T-helper 22 cell (primary cell): ENCODE measurements at places on chromosomes 12 and 14.

DNA sequence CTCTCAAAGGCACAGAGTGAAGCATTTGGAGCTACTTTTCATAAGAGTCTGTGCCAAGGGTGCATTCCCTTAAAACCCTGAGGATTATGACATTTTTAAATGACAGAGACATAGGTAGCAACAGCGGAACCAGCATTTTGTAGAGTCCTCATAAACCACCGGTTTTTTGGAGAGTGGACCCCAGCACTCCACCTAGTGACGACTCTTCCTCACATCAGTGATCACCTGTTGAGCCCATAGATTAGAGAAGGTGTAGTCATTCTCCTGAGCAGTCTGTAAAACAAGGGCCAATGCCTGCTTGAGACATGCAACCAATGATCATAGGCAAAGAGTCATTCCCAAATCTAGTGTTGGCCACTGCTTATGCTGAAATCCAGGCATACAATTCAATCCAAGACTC lies 399.1 kb downstream of the GXYLT1 start:
- no peak for DNase-seq

DNA sequence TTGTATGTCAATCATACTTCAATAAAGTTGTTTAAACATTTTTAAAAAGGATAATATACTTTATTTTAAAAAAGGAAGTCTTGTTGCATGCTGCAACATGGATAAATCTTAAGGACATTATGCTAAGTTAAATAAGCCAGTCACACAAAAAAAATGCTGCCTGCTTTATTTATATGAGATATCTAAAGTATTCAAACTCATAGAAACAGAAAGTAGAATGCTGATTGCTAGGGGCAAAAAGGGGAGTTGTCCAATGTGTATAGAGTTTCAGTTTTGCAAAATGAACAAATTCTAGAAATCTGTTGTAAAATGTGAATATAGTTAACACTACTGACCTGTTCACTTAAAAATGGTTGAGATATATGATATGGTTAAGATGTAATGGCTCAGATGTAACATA lies 8.7 kb downstream of the KLRC4 start:
- DNase-seq: no peak

- no peak for DNase-seq
Measured at GRCh38 chr12:91327131-91327530, 144.5 kb upstream of the DCN start.

DNA sequence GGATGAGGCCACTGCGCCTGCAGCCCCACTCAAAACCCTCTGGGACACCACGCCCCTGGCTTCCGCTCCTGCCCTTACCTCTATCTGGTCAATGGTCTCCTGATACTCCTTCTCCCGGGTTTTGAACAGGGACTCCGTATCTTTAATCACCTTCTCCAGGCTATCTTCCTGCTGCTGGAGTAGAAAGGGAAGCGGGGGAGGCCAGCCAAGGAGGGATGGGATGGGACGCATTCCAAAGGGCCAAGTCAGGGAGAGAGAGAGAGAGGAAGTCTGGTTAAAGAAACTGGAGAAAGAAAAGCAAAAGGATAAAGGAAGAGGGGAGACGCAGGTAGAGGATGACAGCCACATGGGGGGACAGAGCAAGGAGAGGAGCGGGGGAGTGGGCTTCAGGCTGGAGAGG lies 7.9 kb downstream of the IFFO1 start:
- DNase-seq: no peak

GRCh38 chr14:52640137-52640536 lies 55.2 kb downstream of the ERO1A start:
- no peak for DNase-seq

DNA sequence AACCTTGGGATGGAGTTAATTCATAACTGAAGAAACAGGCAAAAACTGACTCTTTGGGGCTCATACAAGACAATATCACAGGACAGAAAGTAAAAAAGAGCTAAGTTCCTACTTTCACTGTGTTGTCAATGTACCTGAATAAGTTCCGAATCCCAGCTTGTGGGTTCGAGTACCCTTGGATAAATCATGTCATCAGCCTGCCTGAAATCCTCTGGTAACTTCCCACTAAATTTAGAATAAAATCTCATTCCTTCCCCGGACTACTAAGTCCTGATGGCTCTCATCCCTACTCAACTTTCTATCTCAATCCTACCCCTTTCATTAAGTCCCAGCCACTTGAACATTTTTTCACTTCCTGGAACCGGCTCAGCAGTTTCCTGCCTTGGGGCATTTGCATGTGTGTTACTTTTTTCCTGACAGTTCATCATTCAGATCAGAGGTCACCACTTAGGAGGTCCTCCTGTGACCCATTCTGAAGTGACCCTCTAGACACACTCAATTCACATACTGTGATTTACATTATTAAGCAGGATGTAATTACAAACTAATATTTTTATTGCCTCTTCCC lies 12.7 kb downstream of the ERP29 start:
- DNase-seq: no peak

GRCh38 chr12:124463341-124463921 lies 104.0 kb downstream of the NCOR2 start:
- no peak for DNase-seq

DNA sequence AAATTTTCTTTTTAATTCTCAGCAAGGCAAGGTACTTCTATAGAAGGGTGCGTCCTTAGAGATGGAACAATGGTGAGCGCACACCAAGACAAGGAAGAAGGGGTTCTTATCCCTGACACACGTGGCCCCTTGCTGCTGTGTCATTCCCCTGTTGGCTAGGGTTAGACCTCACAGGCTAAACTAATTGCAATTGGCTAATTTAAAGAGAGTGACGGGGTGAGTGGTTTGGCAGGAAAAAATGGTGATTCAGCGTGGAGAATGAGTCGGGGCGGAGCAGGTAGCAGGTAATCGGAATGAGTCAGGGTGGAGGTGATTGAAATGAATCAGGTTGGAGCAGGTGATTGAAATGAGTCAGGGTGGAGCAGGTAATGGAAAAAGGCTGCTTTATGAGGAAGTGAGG lies 36.3 kb upstream of the HECTD1 start:
- DNase-seq: no peak

DNA sequence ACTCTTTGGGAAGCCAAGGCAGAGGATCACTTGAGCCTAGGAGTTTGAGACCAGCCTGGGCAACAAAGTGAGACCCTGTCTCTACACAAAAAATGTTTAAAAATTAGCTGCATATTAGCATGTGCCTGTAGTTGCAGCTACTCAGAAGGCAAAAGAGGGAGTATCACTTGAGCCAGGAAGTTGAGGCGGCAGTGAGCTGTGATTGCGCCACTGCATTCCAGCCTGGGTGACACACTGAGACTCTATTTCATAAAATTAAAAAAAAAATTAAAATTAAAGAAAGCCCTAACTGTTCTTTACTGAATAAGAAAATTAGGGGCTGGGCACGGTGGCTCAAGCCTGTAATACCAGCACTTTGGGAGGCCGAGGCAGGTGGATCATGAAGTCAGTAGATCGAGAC lies 27.0 kb downstream of the SENP1 start:
- DNase-seq: no peak

DNA sequence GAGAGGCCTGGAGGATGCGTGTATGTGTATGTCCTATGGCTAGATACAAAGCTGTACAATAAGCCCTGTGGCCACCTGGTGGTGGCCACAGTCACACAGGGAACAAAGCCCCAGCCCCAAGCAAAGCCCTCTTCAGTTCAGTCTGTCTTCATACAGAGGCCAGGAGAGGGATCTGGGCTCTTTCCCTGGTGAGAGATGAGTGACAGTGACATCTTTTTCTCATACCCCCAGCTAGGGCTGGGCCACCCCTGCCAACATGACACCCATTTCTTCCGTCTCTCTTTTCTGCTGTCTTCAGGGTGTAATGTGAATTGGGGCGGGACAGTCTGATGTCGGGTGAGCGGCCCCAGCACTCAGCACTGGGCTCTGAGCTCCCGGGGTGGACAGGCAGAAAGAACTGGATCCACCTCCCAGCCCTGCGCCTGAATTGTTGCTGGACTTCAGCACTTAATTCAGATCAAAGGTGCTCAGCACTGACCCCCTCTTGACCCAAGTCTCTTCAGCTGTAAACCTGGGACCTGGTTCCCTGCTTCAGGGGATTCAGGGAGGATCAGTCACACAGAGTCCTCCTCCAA lies 59.8 kb downstream of the SERPINA3 start:
- no peak for DNase-seq

- no peak for DNase-seq
Measured at GRCh38 chr14:56339855-56340701, 221.9 kb downstream of the PELI2 start.
